Stimulated activated CD8-positive, alpha-beta memory T cell treated with anti-CD3 and anti-CD28 coated beads, Interleukin-4, amount 100 ng/mL, for 1 hour (primary cell): ENCODE measurements at places on chromosomes 6 and 20.

- no peak for DNase-seq
These were observed 8.0 kb upstream of the UTRN start for GRCh38 chr6:144277174-144277573.

DNA sequence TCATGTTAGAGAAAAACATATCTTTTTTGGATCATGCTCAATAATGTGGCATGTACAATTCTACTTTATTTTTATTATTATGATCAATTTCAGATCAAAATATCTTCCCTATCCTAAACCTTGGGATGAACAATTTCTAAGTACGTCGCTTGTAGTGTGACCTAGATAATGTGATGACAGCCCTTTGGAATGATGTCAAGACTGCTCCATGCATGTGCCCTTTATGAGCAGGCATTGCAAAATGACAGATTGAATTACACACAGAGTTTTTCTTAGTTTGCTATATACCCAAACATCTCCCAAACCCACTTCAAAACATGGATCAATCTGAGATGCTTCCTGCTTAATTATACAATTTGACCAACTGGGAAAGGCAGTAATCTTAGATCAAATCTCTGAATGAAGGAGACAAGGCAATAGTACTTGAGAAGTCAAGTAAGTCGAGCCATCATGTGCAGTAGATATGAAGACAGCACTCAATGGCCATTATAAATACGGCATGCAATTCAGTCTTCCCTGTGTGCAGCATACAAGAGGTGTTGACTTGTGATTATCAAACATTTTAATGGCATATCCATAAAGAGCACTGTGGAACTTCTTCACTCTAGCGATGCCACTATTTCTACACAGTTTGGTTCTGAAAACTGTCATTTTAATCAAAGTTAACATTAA, 294.8 kb downstream of the RNF144B start:
- no peak for DNase-seq

DNA sequence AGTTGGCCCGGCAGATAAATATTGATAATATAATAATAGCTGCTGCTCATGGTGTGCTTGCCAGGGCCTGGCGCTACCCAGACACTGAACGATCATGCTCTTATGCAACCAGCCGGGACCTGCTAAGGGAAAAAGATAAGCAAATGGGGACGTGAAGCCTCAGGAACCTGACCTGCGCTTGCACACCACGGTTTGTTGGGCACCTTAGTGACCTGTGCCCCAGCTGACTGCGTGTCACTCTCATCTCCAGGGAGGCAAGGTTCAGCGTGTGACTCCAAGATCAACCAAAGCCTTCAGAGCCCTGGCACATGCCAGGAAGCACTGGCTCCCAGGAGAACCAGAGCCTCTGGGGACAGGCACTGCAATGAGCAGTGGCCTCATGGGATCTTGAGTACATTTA, 111.1 kb downstream of the AGPAT4 start:
- DNase-seq: no peak

DNA sequence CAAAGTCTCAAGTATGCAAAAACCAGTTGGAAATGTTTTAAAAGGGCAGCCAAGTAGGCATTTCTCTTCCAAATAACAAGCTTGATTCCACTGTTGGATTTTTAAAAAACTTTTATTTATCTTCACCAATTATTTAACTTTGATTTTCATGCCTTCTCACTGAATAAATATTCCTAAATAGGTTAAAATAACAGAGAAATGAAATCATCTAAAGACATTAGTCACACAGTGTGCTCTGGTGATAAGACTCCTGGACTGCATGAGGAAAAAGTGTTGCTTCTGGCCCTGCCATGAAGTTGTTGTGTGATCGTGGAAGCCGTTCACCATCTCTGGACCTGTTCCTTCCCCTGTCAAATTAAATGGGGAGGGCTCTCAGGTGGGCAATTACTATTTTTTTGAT, 33.8 kb upstream of the IGF2R start:
- no peak for DNase-seq

GRCh38 chr6:140001821-140002341, 627.4 kb upstream of the CITED2 start:
- DNase-seq: no peak

- DNase-seq: no peak
These were observed 736.0 kb downstream of the CD109 start for GRCh38 chr6:74431873-74432580.

DNA sequence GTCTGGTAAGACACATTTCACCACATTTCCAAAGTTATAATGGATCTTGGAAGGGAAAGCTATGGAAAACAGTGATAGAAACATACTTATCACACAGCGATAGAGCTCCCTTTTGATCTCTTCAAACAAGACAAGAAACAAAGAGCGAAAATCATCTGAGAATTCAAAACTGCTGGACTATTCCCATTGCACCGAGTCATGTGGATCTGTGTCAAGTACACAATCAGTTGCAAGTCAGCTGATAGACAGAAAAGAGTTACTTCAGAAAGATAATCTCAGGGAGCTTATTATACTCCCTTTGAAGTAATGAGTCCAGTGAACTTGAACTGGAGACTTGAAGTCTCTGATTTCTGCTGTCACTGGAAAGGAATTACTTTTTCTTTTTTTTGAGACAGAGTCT, 89.7 kb upstream of the GCM1 start:
- no peak for DNase-seq

GRCh38 chr20:10843146-10843711, 169.4 kb upstream of the JAG1 start:
- DNase-seq: no peak

DNA sequence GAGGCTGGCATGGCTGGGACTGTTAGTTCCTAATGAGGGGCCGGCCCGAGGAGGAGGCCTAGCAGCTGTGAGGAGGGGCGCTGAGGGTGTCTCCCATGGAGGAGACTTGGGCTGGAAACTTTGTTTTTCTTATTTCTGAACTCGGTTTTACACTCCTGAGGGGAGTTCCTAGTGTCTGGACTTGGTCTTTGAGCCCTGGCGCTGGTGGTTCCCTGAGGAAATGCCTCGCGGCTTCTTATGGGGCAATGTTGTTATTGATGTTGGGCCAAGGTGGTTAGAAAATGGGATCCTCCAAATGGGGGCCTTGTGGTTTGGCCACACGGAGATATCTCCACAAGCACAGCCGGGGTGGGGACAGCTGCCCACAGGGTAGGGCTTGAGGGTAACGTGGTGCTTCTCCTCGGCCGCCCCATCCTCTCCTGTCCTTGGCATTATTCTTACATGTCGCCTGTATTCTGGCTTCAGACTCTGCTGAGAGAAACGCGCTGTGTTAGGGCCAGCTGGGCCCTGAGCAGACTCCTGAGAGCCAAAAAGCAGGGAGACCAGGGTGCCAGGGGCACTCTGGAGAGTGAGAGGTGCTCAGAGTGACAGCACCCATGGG, 136.9 kb downstream of the FOXO3 start:
- DNase-seq: no peak

GRCh38 chr6:127301199-127301700, 34.6 kb downstream of the RNF146 start:
- no peak for DNase-seq

- no peak for DNase-seq
These were observed 79.4 kb downstream of the BMP6 start for GRCh38 chr6:7805078-7805849.

GRCh38 chr6:160378218-160378617, 30.0 kb downstream of the SLC22A3 start:
- DNase-seq: no peak

- DNase-seq: no peak
These were observed 85.7 kb upstream of the TAB2 start for GRCh38 chr6:149231778-149232177.

- DNase-seq: no peak
These were observed 72.3 kb upstream of the SSTR4 start for GRCh38 chr20:22962567-22963439.

DNA sequence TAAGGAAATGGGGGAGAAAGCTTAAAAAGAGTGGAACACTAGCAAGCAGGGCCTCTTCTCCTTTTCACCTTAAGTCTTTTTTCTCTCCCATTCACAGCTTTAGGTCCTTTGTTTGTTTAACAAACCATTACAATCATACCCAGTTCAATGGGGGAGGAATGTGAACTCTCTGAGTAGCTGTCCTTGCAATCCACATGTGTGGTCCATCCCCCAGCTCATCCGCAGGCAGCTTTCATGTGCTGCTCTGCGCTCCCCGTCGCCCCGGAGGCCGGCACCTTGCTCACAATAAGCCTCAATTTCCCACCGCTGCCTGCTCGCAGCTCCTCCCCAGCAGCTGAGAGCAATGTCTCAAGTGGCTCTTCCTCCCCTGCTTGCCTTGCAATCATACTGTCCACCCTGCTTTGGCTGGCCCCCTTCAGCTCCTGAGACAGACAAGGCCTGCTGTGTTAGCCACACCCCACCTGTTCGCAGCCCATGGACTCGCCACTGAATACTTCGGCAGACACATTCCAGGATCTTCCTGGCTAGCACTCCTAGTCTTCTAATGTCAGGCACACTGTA, 49.1 kb downstream of the PLAGL1 start:
- no peak for DNase-seq

DNA sequence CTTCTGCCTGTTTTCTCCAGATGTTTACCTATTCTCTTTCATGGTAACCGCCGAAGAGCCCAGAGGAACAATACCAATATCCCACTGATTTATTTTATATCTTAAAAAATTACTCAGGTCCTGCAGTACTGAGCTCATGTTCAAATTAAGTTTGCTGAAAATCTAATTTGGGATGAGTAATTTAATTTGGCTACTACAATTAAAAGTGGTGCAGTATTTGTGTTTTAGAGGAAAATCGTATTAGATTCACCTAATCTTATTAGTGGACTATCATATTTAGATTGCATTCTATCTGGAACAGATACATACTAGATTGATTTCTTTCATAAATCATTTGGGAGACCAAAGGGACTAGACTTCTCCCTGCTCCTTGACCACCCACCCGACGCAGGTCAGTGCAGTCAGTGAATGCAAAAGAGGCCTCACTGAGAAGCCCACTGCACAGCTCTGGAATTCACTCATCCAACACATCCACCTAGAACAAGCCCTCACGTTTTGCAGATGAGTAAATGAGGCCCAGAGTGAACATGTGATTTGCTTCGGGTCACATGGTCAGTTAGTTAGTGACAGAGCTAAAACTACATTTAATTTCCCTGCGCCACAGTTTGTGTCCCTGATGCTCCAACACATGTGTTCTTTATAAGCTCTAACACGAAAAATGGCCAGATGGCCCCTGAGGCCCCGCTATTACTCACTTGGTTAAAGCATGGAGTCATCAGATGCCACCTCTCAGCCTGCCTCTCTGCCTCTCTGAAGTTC, 101.8 kb downstream of the TRERF1 start:
- no peak for DNase-seq

DNA sequence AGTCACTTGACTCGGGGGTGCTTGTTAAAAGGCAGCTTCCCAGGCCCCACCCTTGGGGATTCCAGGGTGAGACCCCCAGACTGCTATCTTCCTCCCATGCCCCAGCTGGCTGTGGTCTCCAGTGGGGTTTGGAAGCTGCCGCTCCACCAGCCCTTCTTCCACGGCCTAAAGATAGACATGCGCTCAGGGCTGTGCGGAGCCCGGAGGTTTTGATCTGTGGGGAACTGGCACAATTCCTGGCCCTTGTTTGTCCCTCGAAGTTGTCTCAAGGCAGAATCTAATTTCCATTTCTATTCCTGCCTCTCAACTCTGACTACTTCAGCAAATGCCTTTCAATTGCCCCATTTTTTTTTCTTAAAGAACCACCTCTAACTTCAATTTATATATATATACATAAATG, 120.7 kb upstream of the SRSF6 start:
- no peak for DNase-seq

- no peak for DNase-seq
These were observed 612.5 kb upstream of the HS3ST5 start for GRCh38 chr6:114955363-114955762.

GRCh38 chr6:15985379-15985959, 143.4 kb upstream of the MYLIP start:
- no peak for DNase-seq

GRCh38 chr20:58783511-58784011, 67.1 kb downstream of the GNAS-AS1 start:
- DNase-seq: no peak

DNA sequence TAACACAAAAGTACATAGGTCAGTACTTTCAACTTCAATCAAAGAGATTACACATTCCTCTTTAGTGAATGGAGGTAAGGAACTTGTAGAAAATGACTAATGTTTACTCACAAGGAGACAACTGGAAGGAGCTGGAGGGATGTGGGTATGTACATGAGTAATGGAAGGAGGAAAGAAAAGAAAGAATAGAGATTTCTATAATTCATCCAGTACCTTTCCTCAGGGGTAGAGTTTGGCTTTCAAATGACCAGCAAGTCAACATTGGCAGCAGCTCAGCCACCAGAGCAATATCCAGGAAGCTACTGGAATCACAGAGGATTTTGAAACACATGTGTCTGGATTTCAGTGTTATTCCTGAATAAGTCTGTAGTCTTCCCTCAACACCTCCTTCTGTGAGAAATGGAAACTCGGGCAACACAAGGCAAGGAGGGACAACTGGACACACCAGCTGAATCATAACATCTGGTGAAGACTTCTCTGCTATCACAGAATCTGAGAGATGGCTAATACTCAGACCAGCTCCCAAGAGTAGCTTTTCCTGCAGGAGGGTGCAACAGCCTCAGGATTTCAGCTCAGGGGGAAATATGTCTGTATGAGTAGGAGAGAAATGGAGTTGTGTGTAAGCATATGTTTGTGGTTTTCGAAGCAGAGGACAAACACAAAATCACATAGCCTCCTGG, 98.8 kb downstream of the HAO1 start:
- DNase-seq: no peak

DNA sequence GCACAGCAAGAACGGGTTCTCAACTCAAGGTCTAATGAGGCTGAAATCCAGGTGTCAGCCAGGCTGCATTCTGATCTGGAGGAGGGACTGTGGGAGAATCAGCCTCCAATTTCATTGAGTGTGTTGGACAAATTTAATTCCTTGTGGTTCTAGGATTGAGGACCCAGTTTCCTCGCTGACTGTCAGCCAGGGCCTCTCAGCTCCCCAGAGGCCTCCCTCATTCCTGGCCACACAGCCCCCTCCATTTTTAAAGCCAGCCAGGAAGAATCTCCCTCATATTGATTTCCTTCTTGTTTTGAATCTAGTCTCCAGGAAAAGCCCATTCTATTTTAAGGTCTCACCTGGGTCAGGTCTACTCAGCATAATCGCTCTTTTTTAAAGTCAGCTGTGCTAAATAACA, 73.7 kb upstream of the ARMC2 start:
- DNase-seq: no peak

GRCh38 chr6:159044899-159045727, at the start of gene TAGAP:
TSS of gene TAGAP (minus strand) at chr6:159044991. CDS start at chr6:159044146, 845 bp downstream.
- peak; percentile 78 for DNase-seq

- DNase-seq: no peak
These were observed 5.8 kb downstream of the DDR1 start for GRCh38 chr6:30889921-30890645.
